ENCODE measurements at places on chromosomes 6 and 20. TPM values are rescaled to one million over a fixed set of nuclear protein-coding genes. Genes with fewer than 3 reads are reported as not detected.

EYA2 gene
- total RNA-seq, result 0.14 TPM

HLA-G gene
- total RNA-seq, result 0.14 TPM

PGC gene
- total RNA-seq, result not detected

RAD21L1 gene
- 0.14 TPM for total RNA-seq

GINS1 gene
- total RNA-seq, result 1.4 TPM

RBM24 gene
- 3.5 TPM for total RNA-seq

PPP1R14C gene
- 0.65 TPM for total RNA-seq

SLC17A3 gene
- total RNA-seq, result not detected

HLA-DOB gene
- total RNA-seq, result 0.14 TPM

WFDC5 gene
- not detected for total RNA-seq

CTAGE9 gene
- not detected for total RNA-seq

ARFGEF3 gene
- total RNA-seq, result under 0.01 TPM
